ENCODE measurements at places on chromosomes 3 and 15. TPM values are rescaled to one million over a fixed set of nuclear protein-coding genes. Genes with fewer than 3 reads are reported as not detected.

Gene GOLGA8G
- not detected for polyA plus RNA-seq

Gene TRIM42
- polyA plus RNA-seq = not detected

Gene MFSD1
- 26.4 TPM for polyA plus RNA-seq

Gene TM4SF4
- not detected for polyA plus RNA-seq
